ENCODE measurements at places on chromosomes 5 and 9. TPM values are rescaled to one million over a fixed set of nuclear protein-coding genes. Genes with fewer than 3 reads are reported as not detected.

Gene PCDHB3
- total RNA-seq = 19.7 TPM

GRCh38 chr5:150203832-150204589 is 14.1 kb downstream of the SLC6A7 start:
- no peak for DNase-seq

GRCh38 chr5:174188295-174188694 is 142.8 kb downstream of the NSG2 start:
- DNase-seq = no peak

DNA sequence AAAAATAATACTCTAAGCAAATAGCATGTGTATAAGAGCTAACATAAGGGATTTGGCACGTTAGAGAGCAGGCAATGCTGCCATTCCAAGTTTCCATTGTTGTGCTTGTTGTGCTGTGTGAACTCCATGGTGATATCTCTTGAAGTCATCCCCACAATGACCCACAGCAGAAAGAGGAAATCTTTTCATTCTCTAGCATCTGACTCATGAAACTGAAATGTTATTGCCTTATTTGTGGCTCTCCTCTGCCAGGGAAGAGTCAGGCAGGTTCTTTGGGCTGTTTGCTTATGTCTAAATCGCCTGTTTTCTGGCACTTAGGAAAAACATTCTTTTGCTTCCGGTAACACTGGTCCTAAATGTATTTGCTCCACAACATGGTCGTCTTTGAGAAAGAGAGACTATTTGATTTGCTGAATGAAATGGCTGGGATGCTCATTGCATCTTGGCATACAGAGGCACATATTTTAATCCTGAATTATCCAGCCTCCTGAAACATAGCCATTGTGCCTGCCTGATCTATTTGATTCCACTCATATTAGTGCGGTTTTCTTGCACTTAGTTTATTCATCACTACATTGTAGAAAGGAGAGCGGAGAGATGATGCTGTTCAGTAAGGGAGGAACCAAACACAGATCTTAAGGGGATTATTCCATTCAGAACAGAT is 188.8 kb downstream of the CSNK1G3 start:
- no peak for DNase-seq

Gene INSL6
- not detected for total RNA-seq

GRCh38 chr9:129671519-129671918 is 6.1 kb downstream of the PRRX2 start:
- no peak for DNase-seq

Gene PLAC8L1
- not detected for total RNA-seq

Gene YTHDC2
- 66.2 TPM for total RNA-seq

Gene PTBP3
- 58.9 TPM for total RNA-seq

GRCh38 chr5:34553581-34553980 is 102.5 kb upstream of the RAI14 start:
- DNase-seq = no peak

Gene RASA1
- 46.8 TPM for total RNA-seq

- no peak for DNase-seq
Observed at GRCh38 chr5:179923436-179923835, 15.7 kb upstream of the TBC1D9B start.

GRCh38 chr9:105473221-105473620 is 25.4 kb downstream of the FSD1L start:
- DNase-seq = no peak

Gene GABBR2
- 45.3 TPM for total RNA-seq

Gene PDE6A
- not detected for total RNA-seq

DNA sequence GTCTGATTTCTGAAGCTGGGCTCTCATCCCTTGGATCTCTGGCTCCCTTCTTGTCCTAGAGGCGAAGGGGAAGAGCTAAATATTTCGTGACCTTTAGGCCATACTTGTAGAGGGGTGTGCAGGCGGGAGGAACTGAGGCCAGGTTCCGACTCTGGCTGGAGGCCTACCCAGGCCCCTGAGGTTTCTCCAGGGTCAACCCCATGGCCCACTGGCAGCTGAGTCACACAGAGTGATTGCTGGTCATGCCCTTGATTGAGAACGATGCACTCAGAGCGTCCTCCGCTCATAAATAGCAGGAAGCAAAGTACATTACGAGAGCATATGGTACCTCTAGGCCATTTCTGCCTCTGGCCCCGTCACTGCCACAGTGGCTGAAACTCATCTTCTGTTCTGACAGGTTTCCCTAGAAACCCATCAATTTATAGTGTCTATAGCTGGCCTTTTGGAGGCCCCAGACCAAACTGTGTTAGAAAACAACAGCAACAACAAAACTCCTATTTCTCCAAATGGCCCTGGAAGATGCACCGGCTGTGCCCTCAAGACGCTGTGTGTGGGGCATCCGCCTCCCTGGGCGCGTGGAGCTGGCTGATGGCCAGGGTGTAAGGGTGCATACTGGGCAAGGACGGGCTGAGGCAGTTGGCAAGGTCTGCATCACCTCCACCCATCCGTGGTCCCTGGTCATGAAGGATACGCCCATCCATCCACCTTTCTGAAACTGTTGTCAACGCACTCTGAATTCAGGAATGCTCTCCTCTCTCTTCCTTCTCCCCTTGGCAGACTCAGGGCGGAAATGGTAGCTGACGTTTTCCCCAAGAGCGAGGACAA is 32.9 kb upstream of the FCN1 start:
- no peak for DNase-seq

DNA sequence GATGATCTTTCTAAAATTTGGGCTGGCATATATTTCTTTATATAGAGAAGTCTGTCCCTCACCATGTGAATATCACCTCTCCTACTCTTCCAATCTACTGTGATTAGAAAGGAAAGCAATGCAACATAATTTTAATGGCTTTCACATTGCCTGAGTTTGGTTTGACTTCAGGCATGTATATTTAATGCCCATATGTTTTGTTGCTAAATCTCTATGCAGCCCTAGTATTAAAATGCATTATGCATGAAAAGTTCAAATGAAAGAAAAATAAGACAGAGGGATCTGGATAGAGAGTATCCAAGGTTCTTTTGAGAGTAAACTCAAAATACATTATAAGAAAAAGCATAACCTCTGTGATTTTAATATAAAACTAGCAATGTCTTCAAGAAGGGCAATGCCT is 518.3 kb downstream of the PRR16 start:
- DNase-seq = no peak

Gene CCNI2
- 1.5 TPM for total RNA-seq

Gene GLRA1
- 3.6 TPM for total RNA-seq

DNA sequence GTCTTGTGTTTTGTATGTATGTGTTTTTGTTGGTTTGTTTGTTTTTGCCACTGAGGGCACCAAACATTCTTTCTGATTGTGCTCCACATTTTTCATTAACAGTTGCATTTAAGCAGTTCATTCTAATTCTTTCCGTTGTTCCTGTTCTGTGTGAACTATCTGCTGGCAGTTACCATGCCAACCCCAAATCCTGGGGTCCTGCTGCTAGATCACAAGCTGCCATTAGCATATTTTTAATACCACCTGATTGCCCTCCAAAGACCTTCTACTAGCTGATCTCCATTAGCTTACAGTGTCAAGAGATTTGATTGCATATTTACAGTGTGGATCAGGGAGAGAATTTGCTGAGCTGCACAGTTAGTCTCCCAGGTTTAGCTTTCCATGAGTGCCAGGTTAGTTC is 40.6 kb upstream of the STARD4 start:
- DNase-seq = no peak

Gene HAVCR2
- 4.5 TPM for total RNA-seq

- no peak for DNase-seq
Observed at GRCh38 chr9:114231273-114231672, 75.9 kb downstream of the COL27A1 start.

- no peak for DNase-seq
Observed at GRCh38 chr9:128072144-128073021, 4.4 kb downstream of the SLC25A25 start.

- DNase-seq = no peak
Observed at GRCh38 chr9:27485158-27485557, 38.9 kb upstream of the IFNK start.

Gene GABRA6
- 4.4 TPM for total RNA-seq

Gene PCDHA7
- total RNA-seq = 17.1 TPM

Gene ANKRD18B
- 3.4 TPM for total RNA-seq

DNA sequence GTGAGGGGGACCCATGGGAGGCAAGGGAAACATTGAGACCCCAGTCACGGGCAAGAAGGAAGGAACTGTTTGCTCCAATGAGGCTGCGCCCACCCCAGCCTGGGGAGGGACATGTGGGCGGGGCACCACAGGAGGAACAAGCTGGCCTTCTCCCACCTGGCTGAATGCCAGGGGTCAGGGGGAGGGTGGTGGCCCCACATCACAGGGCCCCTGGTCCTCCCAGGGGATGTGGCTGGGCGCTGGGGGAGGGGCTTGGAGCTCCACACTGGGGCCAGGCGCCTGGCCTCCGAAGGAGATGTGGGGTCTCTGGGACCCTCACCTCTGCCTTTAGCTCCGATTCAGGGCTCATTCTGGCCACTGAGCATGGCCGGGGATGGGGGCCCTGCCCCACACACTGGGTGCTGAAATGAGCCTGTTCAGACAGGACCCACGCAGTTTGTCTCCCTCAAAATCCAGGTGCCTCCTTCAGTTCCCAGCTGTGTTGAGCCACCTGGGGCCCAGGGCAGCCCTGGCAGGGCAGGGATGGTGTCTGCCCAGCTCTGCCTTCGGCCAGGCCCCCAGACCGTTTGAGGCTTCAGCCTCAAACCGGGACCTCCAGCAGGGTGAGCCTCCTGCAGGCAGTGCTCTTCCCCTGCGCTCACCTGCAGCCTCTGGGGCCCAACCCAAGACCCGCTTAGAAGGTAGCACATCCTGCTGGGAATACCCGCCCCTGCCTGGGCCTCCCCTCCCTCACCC is 33.2 kb upstream of the NOTCH1 start:
- no peak for DNase-seq

GRCh38 chr9:75996726-75997125 is 106.3 kb downstream of the PCSK5 start:
- no peak for DNase-seq

Gene CEL
- total RNA-seq = 0.73 TPM

Gene GPR151
- 0.18 TPM for total RNA-seq

- DNase-seq = no peak
Observed at GRCh38 chr5:362978-363765, 41.7 kb downstream of the AHRR start.

- no peak for DNase-seq
Observed at GRCh38 chr9:136686534-136686793, 793 bp downstream of the AGPAT2 start.

DNA sequence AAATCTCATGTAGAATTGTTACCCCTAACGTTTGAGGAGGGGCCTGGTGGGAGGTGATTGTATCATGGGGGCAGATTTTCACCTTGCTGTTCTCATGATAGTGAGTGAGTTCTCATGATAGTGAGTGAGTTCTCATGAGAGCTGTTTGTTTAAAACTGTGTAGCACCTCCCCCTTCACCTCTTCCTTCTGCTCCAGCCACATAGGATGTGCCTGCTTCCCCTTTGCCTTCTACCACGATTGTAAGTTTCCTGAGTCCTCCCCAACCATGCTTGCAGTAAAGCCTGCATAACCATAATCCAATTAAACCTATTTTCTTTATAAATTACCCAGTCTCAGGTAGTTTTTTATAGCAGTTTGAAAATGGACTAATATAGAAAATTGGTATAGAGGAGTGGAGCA is 1783.7 kb upstream of the CDH9 start:
- no peak for DNase-seq

Gene CARD9
- total RNA-seq = 1.9 TPM

DNA sequence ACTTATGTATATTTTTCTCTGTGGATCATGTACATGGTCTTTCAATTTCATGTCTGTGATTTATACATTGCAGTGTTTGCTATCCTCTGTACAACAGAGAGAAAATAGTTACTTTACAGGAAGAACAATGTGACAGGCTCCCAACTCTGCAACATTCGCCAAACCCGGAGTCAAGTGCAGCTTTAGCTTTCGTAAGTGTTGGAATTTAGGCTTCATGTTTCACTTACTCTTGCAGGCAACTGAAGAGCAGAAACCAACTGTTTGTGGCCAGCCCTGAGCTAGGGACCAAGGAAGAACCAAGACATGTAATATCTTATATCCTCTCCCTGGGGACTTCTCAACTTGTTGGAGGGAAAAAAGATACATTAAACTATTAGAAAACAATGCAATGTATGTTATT is 147.9 kb downstream of the C5orf15 start:
- DNase-seq = no peak

Gene LSM11
- total RNA-seq = 61.5 TPM

Gene TAF11L10
- not detected for total RNA-seq

Gene GPR21
- 13.5 TPM for total RNA-seq

- no peak for DNase-seq
Observed at GRCh38 chr5:71589903-71590302, 2.8 kb downstream of the MCCC2 start.

Gene TLE4
- total RNA-seq = 27.3 TPM

Gene TCERG1
- 133 TPM for total RNA-seq

Gene CCNH
- 170 TPM for total RNA-seq

Gene COL23A1
- 4.5 TPM for total RNA-seq

Gene PCDHA11
- total RNA-seq = 27.7 TPM

GRCh38 chr9:98184326-98184725 is 8.1 kb downstream of the CORO2A start:
- no peak for DNase-seq

- no peak for DNase-seq
Observed at GRCh38 chr5:125293726-125294125, 547.3 kb upstream of the ZNF608 start.

- DNase-seq = no peak
Observed at GRCh38 chr5:89855417-89855816, 554.1 kb downstream of the CETN3 start.

DNA sequence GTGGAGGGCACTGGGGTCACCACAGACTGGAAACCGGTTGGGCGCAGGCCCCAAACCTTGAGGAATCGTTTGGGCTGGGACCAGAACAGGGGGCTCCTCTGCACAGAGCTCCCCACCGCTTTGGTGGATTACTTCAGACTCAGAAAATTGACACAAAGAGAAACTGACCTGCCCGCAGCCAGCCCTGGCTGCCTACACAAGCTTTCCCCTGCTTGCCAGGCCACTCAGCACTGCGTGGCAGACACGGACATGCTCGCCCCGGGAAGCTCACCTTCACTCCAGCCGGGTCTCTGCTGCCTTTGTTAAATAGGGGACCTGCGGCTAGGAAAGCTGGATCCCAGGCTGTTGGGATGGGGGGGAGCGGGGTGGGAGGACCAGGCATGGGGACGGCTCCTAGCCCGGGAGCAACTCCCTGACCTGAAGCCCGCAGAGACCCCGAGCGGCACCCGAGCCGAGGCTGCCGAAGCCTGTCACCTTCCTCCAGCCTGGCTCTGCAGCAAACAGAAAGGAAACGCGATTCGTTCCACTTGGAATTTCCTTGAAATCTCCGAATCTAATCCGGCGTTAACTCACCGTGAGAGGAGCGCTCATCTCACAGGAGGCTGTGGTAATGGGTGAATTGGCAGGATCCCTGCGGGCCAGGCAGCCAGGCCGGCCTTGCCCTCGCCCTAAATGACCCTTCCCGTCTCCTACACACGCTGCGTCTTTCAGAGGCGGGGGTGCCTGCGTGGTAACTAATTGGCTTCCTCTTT is 8.8 kb downstream of the PAX5 start:
- DNase-seq = no peak

Data from cerebellum (tissue), 4 donors.